ENCODE measurements at places on chromosomes 7 and 10.

DNA sequence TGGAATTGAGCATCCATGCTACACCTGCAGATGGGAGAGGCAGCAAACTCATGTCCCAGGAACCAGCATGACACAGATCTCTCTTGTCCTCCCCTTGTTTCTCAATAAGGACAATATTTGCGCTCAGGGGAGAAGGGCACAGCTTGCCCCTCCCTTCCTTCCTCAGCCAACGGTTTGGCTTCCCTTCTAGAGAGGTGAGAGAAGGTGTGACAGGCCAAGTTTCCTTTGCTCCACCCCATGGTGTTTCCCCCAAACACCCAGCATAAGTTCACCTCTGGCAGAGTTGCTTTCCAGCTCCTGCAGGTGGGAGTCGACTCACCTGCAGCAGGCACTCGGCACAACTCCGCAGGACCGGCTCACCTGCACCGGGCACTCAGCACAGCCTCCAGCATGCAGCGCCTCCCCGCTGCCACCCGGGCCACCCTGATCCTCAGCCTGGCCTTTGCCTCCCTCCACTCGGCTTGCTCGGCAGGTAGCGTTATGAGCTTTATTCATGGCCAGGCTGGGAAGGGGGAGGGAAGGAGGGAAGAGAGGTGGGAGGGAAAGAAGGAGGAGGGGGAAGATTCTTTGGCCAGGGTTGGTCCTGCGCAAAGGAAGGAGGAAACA, at the start of the genes ATP6V0A4 and TMEM213:
Gene ATP6V0A4 (minus strand): TSS at position 482 of the 606 bp plus-strand sequence. CDS start 26,949 bp downstream, outside the sequence.
Gene TMEM213 (plus strand): TSS at position 280 of the 606 bp plus-strand sequence. CDS start 111 bp downstream, at position 391.
- DNase-seq = no peak

DNA sequence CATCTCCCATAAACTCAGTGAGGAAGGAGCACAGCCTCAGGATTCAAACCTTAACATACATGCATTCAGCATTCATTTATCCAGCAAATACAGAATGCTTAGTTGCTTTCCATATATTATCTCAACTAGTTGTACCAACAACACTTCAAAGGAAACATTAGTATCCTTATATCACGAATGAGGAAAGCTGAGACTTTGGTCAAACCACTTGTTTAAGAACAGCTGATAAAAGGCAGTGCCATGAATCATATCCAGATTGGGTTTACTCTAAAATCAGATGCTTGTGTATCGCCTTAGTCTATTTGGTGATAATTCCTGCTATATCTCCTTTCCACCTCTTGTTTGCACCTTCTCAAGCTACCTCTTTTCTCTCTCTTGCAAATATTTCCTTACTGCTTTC, 1.9 kb upstream of the CPED1 start:
- no peak for DNase-seq

GRCh38 chr10:68900427-68901104, 549 bp upstream of the DDX50 start:
- DNase-seq = no peak

- DNase-seq = no peak
Measured at GRCh38 chr7:3206101-3206500, 95.0 kb upstream of the SDK1 start.

GRCh38 chr7:141550386-141551093, 670 bp upstream of the AGK start:
- no peak for DNase-seq

DNA sequence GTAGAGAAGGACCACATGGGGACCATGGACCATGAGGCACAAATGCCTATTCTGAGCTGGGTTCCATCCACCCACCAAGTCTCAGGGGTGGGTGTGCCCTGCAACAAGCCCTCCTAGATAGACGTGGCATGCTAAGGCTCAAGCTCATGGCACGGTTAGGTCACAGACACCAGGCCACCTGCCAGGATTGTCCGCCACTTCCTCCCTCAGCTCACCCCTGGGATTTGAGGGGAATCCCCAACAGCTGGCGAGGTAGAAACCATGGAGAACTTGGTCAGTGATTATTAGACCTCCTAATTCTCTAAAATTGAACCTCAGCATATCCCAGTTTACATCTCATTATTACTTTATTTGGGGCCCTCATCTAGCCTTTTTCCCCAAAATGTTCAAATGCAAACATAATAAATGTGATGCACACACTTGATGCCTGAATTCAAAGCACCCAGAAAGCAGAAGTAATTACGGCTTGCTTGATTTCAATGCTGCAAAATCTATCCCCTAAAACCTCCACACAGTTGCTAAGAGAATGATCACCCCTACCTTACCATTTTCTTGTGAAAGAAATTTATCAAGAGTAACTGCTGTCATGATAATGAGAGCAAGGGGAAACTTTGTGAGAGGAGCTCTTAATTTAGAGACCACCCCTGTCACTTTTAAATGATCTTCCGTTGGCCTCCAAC, 366.6 kb upstream of the PFKP start:
- DNase-seq = no peak

DNA sequence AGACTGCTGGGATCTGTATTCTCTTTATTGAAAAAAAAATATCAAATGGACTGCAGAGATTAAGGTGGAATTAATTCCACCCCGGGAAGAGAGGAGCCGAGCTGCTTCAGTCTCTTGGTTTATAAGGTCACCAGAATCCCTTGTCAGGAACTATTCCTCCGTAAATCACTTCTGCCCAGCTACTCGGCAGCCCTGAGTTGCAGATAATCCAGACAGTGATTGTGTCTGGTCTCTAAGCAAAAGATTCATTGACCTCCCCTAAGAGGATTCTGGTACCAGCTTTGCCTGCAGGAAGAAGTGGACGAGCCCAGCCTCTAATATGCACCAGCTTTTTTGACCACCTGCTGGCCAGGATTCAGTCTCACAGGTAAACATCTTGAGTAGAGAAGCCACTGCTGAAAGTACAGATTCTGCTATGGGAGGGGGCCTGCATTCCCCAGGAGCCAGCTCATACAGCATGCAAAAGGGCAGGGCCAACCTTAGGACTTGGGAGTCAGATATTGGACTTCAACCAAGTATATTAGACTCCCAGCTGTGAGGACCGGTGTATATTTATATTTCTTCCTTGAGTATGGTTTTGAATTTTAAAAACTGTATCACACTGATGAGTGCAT, 27.1 kb upstream of the PLXNA4 start:
- no peak for DNase-seq

DNA sequence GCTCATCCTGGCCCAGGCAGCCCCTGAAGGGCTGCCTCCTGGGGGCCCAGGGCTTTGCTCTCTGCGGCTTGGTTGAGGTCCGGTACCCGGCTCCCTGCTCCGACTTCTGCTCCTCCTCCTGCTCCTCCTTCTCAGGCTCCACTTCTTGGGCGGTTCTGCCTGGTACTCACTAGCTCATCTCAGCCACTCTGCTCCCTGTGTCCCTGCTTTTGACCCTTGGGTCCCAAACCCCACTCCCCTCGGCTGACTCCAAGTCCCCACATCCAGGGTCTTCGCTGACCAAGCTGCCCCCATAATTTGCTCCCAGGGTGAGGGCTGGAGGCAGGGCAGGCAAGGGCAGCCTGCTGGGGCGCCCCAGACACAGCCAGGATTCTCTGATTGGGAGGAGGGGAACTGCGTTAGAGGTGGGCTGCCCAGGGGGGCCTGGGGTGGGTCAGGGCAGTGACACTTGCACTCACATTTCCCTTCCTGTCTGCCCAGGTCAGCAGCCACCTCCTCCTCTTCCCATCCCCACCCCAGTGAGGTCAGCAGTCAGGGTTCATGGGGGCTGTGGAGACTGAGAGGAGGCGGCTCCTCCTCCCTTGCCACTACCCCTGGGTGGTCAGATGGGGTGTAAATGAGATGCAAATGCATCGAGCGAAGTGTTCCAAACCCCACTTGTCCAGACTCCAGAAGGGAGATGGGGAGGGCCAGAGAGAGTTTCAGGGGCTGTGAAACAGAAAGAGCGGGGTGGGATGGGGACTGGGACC, 2.2 kb downstream of the SMARCD3 start:
- no peak for DNase-seq

DNA sequence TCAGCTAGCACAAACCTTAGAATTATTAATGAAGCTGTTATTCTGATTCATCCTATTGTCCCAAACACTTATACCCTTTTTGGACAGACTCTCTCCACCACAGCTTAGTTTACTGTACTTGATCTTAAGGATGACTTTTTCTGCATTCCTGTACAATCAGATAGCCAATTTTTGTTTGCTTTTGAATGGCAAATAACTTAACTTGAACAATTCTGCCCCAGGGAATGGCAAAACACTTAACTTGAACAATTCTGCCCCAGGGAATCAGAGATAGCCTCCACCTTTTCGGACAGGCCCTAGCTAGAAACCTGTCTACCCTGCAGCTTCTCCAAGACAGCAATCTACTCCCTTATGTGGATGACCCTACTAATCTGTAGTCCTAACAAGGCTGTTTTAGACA, 668.0 kb upstream of the LRRTM3 start:
- no peak for DNase-seq

GRCh38 chr10:7483848-7484247, 73.0 kb upstream of the SFMBT2 start:
- no peak for DNase-seq

- no peak for DNase-seq
Measured at GRCh38 chr10:32171204-32171603, 115.0 kb upstream of the KIF5B start.

DNA sequence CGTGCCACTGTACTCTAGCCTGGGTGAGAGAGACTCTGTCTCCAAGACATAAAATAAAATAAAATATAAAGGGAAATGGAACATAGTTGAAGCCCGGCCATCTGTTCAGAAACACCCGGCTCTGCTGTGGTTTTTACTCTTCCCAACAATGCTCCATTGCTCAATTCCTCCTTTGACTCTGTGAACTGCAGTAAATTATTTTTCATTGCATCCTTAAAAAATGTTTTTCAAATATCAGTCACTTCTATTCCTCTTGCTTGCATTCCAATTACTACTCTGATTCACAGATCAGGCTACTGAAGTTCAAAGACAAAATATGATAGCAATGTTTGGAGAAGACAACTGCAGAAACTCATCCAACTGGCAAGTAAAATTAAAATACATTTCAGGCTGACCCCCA, 983.0 kb downstream of the SORCS1 start:
- no peak for DNase-seq

DNA sequence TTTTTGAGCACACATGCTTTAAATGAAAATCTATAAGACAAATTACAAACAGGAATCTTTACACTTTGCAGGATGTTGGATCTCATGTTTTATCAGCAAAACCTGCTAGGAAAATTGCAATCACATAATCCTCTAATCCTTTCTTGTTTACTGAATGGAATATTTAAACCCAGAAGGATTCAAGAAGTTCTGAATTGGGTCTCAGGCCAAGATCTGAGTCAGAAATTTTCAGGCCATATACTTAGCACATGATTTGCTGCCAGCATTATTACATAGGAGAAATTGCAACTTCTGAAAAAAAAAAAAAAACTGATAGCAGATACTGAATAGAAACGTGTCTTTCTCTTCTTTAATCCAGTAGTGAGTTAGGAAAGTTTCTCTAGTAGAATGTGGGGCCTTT, 1005.3 kb upstream of the POT1 start:
- no peak for DNase-seq

- DNase-seq = no peak
Measured at GRCh38 chr7:20282959-20283358, 47.7 kb upstream of the ITGB8 start.

DNA sequence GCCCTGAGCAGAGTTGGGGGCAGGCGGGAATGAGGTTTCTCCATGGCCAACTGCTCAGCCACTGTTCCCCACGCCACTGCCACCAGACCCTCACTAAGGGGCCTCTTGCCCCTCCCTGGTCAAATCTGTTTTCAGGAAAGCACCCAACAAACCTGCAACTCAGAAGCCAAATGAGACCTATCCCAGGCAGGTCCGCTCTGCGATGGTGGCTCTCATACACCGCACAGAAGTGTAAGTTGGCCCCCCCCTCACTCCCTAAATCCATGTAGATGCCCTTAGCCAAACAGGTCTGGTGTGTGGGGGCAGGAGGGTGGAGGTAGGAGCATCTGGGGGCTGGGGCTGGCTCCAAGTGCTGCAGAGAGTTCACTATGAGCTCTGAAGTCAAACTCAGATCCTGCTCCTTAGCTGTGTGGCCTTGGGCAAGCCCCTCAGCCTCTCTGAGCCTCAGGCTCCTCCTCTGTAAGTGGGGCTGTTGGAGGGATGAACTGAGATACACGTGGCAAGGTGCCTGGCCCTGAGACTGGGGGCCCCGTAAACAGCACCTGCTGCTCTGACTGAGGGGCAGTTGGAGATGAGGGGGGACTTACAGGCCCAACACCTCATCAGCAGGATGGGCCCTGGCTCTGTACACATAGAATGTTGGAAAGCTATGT, 1.1 kb downstream of the MMRN2 start:
- no peak for DNase-seq

- no peak for DNase-seq
Measured at GRCh38 chr10:63930584-63930983, 409.4 kb downstream of the REEP3 start.

- DNase-seq = no peak
Measured at GRCh38 chr10:2478656-2479055, 588.7 kb upstream of the PFKP start.

DNA sequence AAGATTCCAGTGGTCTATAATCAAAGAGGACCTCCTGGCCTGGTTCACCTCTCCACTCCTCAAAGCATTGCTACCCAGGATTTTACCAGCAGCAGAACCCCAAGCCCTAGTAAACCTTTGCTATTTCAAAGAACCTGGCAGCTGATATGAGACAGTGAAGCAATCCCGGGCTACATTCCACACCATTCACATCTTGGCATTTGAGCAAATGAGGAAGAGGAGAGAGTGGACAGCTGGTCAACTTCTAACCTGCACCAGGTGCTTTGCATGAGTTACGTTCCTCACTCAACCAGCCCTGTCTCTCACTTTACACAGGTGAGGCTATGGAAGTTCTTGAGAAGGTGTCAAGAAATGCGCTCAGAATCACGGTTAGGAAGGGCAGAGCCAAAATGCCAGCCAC, 1.1 kb downstream of the CCDC3 start:
- DNase-seq = no peak

- no peak for DNase-seq
Measured at GRCh38 chr7:135786911-135787310, 38.3 kb upstream of the FAM180A start.

GRCh38 chr7:8435095-8435494, 1.7 kb downstream of the NXPH1 start:
- no peak for DNase-seq

DNA sequence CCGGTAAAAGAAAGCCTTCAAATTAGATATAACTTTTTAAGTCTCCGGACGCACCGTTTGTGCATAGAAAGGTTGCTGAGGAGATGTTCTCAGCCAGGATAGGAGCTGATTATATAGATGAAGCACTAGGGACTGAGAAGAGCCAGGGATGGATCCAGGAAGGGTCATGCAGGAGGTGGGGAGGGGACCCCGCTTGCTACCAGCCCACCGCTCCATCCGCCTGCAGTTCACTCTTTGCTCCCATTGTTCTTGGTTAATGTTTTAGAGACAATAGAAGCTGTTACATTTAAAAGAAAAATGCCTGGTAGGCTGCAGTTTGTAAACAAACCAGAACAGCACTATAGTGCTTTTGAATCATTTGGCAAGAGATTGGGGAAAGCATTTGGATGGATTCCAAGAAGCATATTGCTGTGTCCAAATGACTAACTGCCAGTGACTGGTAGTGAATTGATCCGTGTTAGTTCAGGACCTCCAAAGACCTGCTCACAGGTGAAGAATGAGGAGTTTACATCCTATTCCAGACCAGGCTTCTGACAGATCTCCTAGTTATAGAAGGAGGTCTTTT, 175.9 kb upstream of the TAC1 start:
- DNase-seq = no peak
